ENCODE measurements at places on chromosomes 1 and 21. TPM values are rescaled to one million over a fixed set of nuclear protein-coding genes. Genes with fewer than 3 reads are reported as not detected.

DNA sequence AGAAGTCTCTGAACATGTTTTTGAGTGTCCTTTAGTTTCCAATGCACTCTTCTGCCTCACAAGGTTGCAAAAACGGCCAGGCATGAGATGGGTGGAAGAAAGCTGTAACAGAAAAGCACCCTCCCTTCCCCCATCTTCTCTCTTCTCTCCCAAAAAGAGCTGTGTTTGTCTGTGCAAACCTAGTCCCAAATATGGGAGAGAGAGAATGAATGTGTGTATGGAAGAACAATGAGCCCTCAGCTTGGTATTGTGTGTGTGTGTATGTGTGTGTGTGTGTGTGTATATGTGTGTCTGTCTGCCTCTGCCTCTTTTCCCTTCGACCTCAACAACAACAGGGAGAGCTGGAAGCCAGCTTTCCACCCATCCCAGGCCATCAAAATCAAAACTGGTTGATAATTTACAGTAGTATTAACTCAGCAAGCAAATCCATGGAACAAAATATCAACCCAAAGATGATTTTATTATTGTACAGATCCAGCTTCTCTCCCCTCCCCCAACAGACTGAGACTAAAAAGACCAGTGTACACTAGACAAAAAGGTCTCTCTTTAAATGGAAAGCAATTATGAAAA is 1.8 kb downstream of the RERE start:
- peak; percentile 77 for DNase-seq

DNA sequence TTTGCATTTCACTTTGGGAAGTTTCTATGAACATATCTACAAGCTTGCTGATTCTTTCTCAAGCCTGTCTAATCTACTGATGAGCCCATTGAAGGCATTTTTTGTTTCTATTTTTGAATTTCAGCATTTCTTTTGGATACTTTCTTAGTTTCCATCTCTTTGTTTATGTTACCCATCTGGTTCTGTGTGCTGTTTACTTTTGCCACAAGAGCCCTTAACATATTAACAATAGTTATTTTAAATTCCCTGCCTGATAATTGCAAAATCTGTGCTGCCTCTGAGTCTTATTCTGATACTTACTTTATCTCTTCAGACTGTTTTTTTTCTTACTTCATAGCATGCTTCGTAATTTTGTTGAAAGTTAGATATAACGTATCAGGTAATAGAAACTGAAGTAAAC is 75.8 kb upstream of the ZRANB2 start:
- no peak for DNase-seq

- no peak for DNase-seq
Measured at GRCh38 chr1:35461966-35462651, 95.1 kb downstream of the KIAA0319L start.

DNA sequence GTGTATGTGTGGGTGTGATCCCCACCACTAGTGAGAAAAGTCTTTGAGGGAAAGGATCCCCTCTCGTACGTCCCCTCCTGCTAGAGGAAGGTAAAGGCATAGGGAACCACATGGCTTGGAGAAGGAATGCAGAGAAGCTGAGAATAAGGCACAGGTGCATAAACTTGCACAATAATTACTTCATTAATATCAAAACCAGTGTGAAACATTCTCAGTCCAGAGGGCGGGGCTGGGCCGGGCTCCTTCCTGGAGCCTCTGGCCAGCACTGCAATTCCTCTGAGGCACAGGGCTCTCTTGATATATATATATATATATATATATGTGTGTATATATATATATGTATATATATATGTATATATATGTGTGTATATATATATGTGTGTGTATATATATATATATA is 162.6 kb downstream of the TSEN15 start:
- DNase-seq = no peak

DNA sequence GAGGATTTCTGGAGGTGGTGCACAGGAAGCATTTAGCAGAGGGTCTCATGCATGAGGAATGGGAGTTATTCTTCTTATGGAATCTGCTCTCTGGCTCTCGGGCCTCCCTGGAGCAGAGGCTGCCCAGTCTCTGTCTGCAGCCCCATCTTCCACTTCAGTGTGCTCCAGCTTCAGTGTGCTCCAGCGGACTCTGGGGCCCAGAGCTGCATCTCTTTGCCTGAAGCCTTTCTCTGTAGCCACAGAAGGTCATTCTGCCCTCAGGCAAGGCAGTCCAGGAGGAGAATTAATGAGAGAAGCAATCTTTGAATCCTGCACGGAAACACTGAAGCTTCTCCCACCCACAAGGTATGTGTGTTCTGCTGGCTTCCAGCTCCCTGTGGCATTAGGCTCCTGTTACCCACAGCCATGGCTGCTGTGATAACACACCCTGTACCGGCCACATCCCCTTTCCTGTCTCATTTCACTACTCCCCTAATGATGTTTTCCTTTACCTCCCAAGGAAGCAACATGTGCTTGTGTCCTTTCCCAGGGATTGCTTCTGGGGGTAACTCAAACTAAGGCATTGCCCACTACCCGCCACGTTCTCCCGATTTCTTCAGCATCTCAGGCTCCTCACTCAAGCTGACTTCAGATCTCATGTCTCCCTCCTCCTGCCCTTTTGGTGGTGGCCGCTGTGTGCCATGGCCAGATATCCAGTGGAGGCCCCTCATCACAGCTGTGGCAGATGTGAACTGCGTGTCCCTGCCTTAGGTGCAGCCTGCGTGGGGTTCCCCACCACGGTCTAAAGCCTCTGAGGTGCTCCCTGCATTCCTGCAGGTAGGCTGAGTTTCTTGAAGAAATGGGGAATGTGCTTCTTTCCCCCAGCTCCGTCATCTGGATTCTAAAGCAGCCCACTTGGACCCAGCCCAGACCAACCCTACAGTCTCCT is 181.2 kb upstream of the GALNT2 start:
- no peak for DNase-seq

DNA sequence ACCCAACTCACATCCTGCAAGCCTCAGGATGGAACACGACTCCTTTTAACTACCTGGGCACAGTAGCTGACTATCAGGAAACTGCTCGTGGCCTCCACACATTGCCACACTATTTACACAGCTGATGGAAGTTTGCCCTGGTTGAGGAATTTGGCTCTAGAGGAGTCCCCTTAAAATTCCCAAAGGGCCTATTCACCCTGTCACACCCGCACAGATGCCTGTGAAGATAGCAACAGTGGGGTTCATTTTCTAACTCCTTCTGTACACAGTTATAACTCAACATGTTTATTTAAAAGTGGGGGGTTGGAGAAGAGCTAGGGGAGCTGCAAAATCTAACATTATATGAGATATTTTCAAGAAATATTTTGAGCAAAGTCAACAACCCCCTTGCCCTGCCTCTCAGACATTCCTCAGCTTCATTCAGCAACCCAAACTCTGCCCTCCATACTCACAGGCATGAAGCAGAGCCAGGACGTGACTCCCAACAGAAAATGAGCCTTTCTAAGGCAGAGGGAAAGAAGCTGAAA is 35.8 kb upstream of the CCN1 start:
- no peak for DNase-seq

DNA sequence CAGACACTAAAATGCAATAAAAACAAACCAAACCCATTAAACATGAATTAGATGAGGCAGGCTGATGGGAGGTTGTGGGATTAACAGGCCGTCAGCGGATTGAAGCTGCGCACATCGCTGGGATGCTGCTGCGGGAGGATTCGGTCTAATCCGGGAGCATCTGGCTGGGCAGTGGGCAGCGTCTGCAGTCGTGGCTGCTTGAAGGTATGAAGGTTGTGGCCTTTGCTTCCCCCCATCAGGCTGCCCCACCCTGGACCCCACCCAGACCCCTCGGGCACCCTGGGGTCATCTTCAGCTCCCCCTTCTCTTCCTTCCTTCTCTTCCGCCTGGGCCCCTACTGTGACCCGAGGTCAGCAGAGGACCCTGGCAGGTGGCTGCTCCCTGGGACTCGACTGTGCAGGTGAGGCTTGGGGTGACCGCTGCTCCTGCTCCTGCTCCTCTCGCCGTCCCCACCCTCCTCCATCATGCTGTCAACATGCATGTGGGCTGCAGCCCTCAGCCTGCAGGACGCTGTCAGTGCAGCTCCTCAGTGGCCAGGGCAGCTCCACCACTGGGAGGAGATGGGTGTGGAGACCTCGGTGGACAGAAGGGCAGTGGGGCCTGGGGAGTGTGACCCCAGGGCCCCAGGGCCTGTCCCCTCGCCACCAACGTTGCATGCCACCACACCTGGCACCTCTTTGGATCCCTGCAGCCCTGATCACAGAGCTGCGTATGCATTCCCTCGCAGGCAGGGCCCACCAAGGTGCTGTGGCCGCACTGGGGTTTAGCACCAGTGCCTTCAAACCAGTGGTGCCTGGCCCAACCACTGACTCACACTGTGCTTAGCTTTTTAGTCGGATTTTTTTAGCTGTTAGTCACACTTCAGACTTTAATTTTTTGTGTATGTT is 112.2 kb upstream of the COL6A1 start:
- no peak for DNase-seq

DNA sequence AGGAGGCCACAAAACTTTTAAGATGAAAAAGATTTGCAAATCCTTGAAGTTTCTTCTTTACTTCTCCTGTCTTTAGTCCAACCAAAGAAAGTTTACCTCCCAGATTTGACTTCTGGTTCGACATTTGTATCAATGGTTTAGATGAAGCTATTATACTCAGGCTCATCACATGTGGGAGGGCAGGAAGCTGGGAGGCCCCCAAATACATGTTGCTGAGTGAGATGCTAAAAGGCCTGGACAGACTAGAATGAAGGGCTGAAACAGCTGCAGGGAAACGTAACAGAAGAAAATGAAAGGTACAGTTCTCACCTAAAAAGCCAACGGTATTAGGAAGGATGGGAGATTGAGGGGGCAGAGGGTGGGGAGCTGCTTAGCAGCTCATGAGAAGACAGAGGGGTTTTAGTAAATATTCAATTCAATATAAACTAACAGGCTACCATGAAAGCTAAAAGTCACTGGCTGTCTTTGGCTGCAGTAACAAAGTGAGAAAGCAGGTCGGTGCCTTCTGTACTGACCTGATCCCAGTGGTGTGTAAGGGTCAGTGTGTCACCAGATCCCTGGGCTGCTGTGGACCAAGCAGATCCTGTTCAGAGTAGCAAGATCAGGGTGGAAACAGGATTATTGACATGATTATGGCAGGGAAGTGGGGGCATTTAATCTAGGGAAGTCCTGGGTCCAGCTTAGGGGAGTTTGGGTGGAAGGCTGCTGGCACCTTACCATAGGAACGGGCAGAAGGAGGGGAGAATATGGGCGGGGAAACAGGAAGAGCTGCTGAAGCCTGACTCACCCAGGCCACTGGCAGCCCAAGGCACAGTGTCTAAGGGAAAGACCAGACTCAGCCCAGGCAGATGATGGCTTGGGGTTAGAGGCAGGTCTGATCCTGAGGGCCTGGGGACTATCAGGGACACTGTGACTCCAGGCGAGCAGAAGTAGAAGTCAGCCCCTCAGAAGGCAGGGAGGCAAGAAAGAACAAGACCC is 60.4 kb downstream of the KCNN3 start:
- no peak for DNase-seq

GRCh38 chr1:186213225-186213607 is 161.8 kb downstream of the TPR start:
- DNase-seq = no peak

- no peak for DNase-seq
Measured at GRCh38 chr1:55064071-55064581, 24.8 kb downstream of the PCSK9 start.

GRCh38 chr1:42935971-42936308 is 22.7 kb downstream of the SLC2A1 start:
- peak; percentile 79 for DNase-seq

- no peak for DNase-seq
Measured at GRCh38 chr21:42291003-42291750, 24.0 kb downstream of the TFF3 start.

- DNase-seq = no peak
Measured at GRCh38 chr1:59446257-59446901, 149.5 kb downstream of the FGGY start.

DNA sequence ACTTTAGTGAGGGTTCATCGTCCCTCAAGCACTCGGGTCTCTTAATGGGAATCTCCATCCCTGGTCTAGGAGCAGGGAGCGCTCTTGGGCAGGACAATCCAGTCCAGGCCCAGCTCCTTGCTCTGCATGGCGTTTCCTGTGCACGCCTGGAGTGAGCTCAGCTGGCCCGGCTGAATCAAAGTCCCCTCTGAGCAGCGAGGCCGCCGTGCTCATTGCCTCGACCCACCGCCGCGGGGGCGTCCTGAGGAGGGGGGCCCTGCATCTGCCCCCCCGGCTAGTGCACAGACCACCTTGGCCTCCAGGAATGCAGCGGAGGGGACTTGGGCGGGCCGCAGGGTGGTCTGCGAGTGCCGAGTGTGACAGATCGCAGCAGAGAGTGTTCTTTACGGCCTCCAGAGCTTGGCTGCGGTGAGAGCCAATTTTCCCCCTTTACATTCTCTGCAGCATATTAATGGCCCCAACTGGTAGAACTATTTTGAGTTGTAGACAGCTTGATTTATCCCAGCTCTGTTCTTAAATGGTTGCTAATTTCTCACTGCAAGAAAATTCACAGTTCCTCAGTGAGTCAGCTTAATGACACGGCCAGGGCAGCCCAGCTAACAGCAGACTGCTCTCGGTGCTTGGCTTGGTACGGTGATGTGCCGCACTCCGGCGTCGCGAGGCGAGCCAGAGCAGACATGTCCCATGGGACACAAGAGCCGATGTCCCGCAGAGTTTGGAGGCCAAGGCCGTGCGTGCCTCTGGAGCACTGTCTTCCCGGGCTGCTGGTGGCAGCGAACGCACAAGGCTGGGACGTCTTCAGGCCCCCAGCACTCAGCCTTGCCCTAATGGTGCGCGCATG is 39.8 kb downstream of the SNAP47 start:
- no peak for DNase-seq

DNA sequence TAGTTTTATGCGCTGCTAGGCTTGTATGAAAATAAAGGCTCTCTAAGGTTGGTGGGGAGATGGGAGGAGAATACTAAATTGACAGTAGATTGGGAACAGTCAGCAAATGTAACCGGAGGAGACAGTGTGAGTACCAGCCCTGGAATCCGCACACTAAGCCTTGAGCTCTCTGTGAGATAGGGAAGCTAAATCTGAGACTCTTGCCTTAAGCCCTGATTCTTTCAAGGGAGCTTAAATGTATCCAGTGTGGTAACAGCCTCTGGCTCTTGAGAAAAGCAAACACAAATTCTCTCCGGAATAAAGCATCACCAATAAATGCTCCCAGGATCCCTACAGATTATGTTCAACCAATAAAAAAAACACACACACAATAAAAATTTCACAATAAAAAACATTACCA is 33.0 kb upstream of the PDPN start:
- DNase-seq = peak; percentile 32

DNA sequence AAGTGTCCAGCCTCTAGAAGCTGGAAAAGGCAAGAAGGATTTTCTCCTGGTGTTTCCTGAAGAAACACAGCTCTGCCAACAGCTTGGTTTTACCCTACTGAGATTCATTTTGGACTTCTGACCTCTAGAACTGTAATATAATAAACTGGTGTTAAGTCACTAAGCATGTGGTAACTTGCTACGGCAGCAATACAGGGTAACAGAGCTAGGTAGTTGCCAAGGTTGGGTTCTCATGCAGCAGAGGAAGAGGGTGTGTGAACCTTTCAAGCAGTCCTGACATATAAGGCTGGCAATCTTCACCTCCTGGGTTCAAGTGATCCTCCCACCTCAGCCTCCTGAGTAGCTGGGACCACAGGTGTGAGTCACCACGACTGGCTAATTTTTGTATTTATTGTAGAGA is 36.0 kb downstream of the GNG4 start:
- DNase-seq = no peak

The CENPF gene
- 7.0 TPM for total RNA-seq

The HRNR gene
- not detected for total RNA-seq

The TSPAN2 gene
- 3.9 TPM for total RNA-seq

The BMP8A gene
- total RNA-seq = not detected

The AXDND1 gene
- not detected for total RNA-seq

The IARS2 gene
- total RNA-seq = 83.1 TPM

The RSPO1 gene
- 9.3 TPM for total RNA-seq

The HPCA gene
- total RNA-seq = not detected

The S100A6 gene
- 174 TPM for total RNA-seq

The GRIK3 gene
- 0.36 TPM for total RNA-seq

Measured in lower leg skin (tissue), 4 donors.